Small intestine (tissue), 16 donors: ENCODE measurements at places on chromosomes 6 and 20. TPM values are rescaled to one million over a fixed set of nuclear protein-coding genes. Genes with fewer than 3 reads are reported as not detected.

DNA sequence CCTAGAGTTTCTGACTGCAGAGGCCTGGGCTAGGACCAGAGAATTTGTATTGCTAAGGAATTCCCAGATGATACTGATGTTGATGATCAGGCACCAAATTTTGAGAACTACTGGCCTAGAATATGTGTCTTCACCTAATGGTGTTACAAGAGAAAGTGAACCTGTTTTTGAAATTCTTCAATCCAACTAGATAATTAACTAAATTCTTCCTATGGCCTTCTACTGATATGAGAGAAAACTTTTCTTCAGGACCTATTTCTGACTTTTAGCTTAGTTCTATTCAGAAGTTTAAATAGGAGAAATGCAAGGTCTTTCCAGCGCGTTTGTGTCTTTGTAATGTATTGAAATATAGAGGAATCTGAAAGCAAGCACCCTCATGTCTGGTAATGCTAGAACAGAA lies 7.3 kb downstream of the NKAIN2 start:
- peaks cover 2% of the 10 kb centered on the region for H3K27me3 ChIP-seq
- no peak overlapping the region for H3K27ac ChIP-seq
- no peak for DNase-seq
- H3K36me3 ChIP-seq = no peaks in the 10 kb centered on the region
- no peak overlapping the region for H3K4me3 ChIP-seq

- H3K4me1 ChIP-seq = no peaks in the 10 kb centered on the region
- no peak overlapping the region for H3K27ac ChIP-seq
- no peak for DNase-seq
- H3K36me3 ChIP-seq = no peaks in the 10 kb centered on the region
Observed at GRCh38 chr6:82741325-82741995, 324.2 kb downstream of the UBE3D start.

The SSTR4 gene
- polyA plus RNA-seq = not detected

The F13A1 gene
- polyA plus RNA-seq = 1.1 TPM

GRCh38 chr20:51651921-51652549 lies 109.5 kb upstream of the NFATC2 start:
- H3K27ac ChIP-seq = no peak overlapping the region
- H3K4me1 ChIP-seq = no peaks in the 10 kb centered on the region
- peaks cover 3% of the 10 kb centered on the region for H3K36me3 ChIP-seq
- no peaks in the 10 kb centered on the region for H3K27me3 ChIP-seq
- H3K4me3 ChIP-seq = no peak overlapping the region
- DNase-seq = no peak

The SLC17A1 gene
- not detected for polyA plus RNA-seq

The ETV7 gene
- 12.5 TPM for polyA plus RNA-seq

DNA sequence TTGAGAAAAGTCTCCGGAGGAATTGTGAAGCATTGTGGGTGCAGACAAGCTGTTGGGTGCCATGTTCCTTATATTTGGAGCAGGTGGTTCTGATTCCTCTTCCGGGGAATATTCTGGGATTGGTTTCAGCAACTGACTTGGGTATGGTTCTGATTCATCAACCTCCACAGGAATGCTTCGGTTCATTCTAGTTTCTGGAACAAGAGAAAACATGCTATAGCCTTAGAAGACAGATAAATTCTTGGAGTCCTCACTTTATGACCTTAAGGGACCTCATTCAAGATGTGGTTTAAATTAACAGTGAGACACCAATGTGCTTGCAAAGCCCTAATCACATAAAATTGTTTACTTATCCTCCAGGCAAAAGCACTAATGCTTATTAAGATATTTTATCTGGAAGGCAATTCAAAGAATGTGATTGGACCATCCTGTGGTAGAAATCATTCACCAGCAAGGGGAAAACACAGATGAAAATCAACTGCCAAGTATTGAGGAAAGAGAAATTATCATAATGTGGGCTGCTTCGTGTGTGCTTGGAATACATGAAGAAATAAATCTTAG lies 13.7 kb downstream of the TRAF3IP2 start:
- peaks cover 9% of the 10 kb centered on the region for H3K4me1 ChIP-seq
- H3K4me3 ChIP-seq = no peak overlapping the region
- DNase-seq = no peak
- peak overlapping the region; percentile 6 for H3K27ac ChIP-seq
- H3K27me3 ChIP-seq = no peaks in the 10 kb centered on the region
- H3K36me3 ChIP-seq = no peaks in the 10 kb centered on the region

DNA sequence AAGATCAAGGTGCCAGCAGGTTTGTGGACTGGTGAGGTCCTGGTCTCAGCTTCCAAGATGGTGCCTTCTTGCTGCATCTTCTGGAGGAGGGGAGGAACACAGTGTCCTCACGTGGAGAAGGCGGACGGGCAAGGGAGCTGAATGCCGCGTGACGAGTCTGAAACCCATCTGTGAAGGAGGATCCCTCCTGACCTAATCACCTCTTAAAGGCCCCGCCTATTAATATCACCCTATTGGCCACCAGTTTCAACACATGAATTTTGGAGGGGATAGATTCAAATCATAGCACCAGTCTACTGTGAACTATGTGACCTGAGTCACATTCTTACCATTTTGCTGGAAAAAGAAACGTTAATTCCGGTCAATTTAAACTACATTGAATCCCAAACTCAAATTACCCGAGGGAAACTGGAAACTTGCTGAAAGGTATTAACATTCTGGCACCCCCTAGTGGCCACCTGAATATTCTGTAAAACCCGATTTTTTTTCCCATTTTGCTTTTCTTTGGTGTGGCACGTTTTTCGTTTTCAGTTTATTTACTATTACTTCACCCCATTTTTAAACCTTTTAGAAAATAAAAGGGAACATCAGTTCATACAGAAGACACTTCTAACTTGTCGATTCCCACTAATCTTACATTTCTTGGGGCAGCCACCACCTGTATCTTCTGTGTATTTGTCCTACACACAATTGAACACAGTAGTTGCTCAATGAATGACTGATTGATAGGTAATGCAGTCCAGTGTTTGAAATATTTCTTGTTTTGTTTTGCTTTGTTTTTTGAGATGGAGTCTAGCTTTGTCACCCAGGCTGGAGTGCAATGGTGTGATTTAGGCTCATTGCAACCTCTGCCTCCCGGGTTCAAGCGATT lies 17.9 kb upstream of the CCDC170 start:
- H3K27me3 ChIP-seq = no peaks in the 10 kb centered on the region
- H3K27ac ChIP-seq = no peak overlapping the region
- DNase-seq = peak; percentile 66
- H3K36me3 ChIP-seq = no peaks in the 10 kb centered on the region

GRCh38 chr6:141846639-141847038 lies 286.1 kb upstream of the GJE1 start:
- H3K4me3 ChIP-seq = no peak overlapping the region
- H3K27me3 ChIP-seq = no peaks in the 10 kb centered on the region
- H3K27ac ChIP-seq = no peak overlapping the region
- no peak for DNase-seq
- no peaks in the 10 kb centered on the region for H3K4me1 ChIP-seq

The ADGRF5 gene
- 0.45 TPM for polyA plus RNA-seq

GRCh38 chr20:49343246-49343645 lies 65.4 kb upstream of the ZNFX1 start:
- no peaks in the 10 kb centered on the region for H3K36me3 ChIP-seq
- peaks cover 10% of the 10 kb centered on the region for H3K27me3 ChIP-seq
- no peak for DNase-seq
- no peak overlapping the region for H3K27ac ChIP-seq
- H3K4me3 ChIP-seq = no peak overlapping the region
- H3K4me1 ChIP-seq = no peaks in the 10 kb centered on the region

GRCh38 chr6:34906826-34907225 lies 17.8 kb downstream of the ANKS1A start:
- H3K36me3 ChIP-seq = peaks cover 12% of the 10 kb centered on the region
- DNase-seq = no peak
- H3K4me3 ChIP-seq = no peak overlapping the region
- H3K27ac ChIP-seq = no peak overlapping the region

GRCh38 chr6:57324538-57324937 lies 7.1 kb downstream of the PRIM2 start:
- DNase-seq = no peak
- no peak overlapping the region for H3K4me3 ChIP-seq
- no peaks in the 10 kb centered on the region for H3K4me1 ChIP-seq
- H3K27me3 ChIP-seq = no peaks in the 10 kb centered on the region
- H3K27ac ChIP-seq = no peak overlapping the region

The RAET1L gene
- polyA plus RNA-seq = not detected

GRCh38 chr6:130515306-130515705 lies 149.5 kb downstream of the TMEM200A start:
- H3K4me1 ChIP-seq = no peaks in the 10 kb centered on the region
- H3K4me3 ChIP-seq = no peak overlapping the region
- DNase-seq = no peak
- no peaks in the 10 kb centered on the region for H3K36me3 ChIP-seq
- no peaks in the 10 kb centered on the region for H3K27me3 ChIP-seq
